Activated T-cell treated with anti-CD3 and anti-CD28 coated beads, Interleukin-2, amount 50 U/mL, for 24 hours (primary cell): ENCODE measurements at places on chromosomes 4 and X.

- H3K4me3 ChIP-seq, result no peak overlapping the region
- no peak overlapping the region for H3K27ac ChIP-seq
- H3K36me3 ChIP-seq, result no peaks in the 10 kb centered on the region
- DNase-seq, result no peak
Measured at GRCh38 chr4:5722328-5722727, 11.3 kb downstream of the EVC start.

DNA sequence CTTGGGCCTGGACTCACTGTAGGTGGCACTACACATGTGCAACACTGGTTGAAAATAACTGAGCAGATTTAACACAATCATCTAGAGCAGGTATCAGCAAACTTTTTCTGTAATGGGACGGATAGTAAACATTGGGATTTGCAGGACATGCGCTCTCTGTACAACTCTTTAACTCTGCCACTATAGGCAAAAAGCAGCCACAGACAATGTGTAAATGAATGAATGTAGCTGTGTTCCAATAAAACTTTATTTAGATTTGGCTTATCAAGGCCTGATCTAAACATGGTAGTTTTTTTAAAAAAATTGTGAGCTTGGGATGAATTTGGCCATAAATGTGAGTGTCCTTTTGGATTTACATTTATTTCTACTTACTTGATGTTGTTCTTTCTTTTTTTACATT lies 407.3 kb downstream of the FAT4 start:
- no peak overlapping the region for H3K4me3 ChIP-seq
- DNase-seq, result no peak
- H3K4me1 ChIP-seq, result no peaks in the 10 kb centered on the region
- no peak overlapping the region for H3K27ac ChIP-seq
- H3K36me3 ChIP-seq, result no peaks in the 10 kb centered on the region

- peaks cover 85% of the 10 kb centered on the region for H3K36me3 ChIP-seq
- peaks cover 6% of the 10 kb centered on the region for H3K4me1 ChIP-seq
- H3K27me3 ChIP-seq, result no peaks in the 10 kb centered on the region
- H3K27ac ChIP-seq, result no peak overlapping the region
Measured at GRCh38 chr4:851701-852430, 25.9 kb upstream of the CPLX1 start.

- H3K27me3 ChIP-seq, result peaks cover 8% of the 10 kb centered on the region
- no peak for DNase-seq
- H3K36me3 ChIP-seq, result no peaks in the 10 kb centered on the region
- no peak overlapping the region for H3K4me3 ChIP-seq
- no peak overlapping the region for H3K27ac ChIP-seq
- H3K4me1 ChIP-seq, result no peaks in the 10 kb centered on the region
Measured at GRCh38 chrX:41960142-41960541, 36.8 kb upstream of the CASK start.

- H3K36me3 ChIP-seq, result no peaks in the 10 kb centered on the region
- no peak overlapping the region for H3K27ac ChIP-seq
- DNase-seq, result no peak
- H3K4me3 ChIP-seq, result no peak overlapping the region
Measured at GRCh38 chr4:68732653-68733466, 62.4 kb upstream of the UGT2B15 start.

GRCh38 chr4:127417885-127418535 lies 214.7 kb upstream of the INTU start:
- H3K36me3 ChIP-seq, result no peaks in the 10 kb centered on the region
- H3K27me3 ChIP-seq, result no peaks in the 10 kb centered on the region
- H3K4me3 ChIP-seq, result no peak overlapping the region
- H3K27ac ChIP-seq, result no peak overlapping the region
- H3K4me1 ChIP-seq, result no peaks in the 10 kb centered on the region

DNA sequence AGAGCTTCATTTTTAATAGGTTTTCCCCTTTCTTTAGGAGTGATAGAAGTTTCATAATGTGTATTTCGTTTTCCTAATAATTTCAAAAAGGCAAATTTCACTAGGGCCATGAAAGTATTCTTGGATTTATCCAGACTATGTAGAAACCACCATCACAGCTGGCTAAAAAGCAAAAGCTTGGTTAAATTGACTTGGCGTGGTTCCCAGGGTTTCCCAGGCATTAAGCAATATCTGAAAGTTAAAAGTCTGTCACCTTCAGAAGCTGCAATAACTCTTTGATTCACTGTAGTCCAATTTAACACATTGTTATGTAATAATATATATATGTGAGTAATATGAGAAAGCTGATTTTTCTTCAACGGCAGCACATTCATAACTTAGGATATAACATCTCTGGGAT lies 38.3 kb downstream of the NDNF start:
- no peak overlapping the region for H3K4me3 ChIP-seq
- no peaks in the 10 kb centered on the region for H3K36me3 ChIP-seq
- H3K27ac ChIP-seq, result no peak overlapping the region
- DNase-seq, result no peak
- peaks cover 6% of the 10 kb centered on the region for H3K4me1 ChIP-seq
- peaks cover 6% of the 10 kb centered on the region for H3K27me3 ChIP-seq

GRCh38 chr4:98803251-98803650 lies 125.7 kb downstream of the EIF4E start:
- H3K27ac ChIP-seq, result no peak overlapping the region
- H3K4me1 ChIP-seq, result peaks cover 22% of the 10 kb centered on the region
- DNase-seq, result no peak
- H3K4me3 ChIP-seq, result no peak overlapping the region

DNA sequence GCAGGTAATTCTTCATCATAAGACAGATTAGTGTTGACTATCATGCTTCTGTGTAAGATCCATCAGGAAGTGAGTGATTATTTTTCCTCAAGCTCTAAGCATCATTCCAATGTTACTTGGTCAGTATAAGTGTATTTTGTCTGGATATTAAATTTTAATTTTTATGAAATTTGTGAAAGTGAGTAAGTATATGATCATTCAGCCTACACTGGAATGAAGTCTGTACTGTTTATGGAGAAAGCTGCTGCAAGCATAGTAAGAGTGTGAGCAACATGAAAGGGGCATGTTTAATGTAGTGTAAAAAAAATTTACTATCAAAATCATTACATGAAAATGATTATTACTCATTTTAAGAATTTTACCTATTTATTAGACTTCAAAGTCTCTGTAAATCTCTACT lies 84.8 kb downstream of the IL15 start:
- no peak overlapping the region for H3K4me3 ChIP-seq
- no peaks in the 10 kb centered on the region for H3K4me1 ChIP-seq
- H3K36me3 ChIP-seq, result no peaks in the 10 kb centered on the region
- no peak for DNase-seq

GRCh38 chrX:110786486-110786885 lies 9.1 kb downstream of the CHRDL1 start:
- no peak overlapping the region for H3K4me3 ChIP-seq
- peaks cover 50% of the 10 kb centered on the region for H3K27me3 ChIP-seq
- no peaks in the 10 kb centered on the region for H3K36me3 ChIP-seq
- no peaks in the 10 kb centered on the region for H3K4me1 ChIP-seq
- no peak overlapping the region for H3K27ac ChIP-seq

- no peak for DNase-seq
- H3K4me3 ChIP-seq, result no peak overlapping the region
- H3K4me1 ChIP-seq, result no peaks in the 10 kb centered on the region
- peaks cover 68% of the 10 kb centered on the region for H3K27me3 ChIP-seq
Measured at GRCh38 chrX:104284507-104284906, 29.8 kb upstream of the ESX1 start.
